GM13976 (cell line): ENCODE measurements at places on chromosomes 2 and 18.

DNA sequence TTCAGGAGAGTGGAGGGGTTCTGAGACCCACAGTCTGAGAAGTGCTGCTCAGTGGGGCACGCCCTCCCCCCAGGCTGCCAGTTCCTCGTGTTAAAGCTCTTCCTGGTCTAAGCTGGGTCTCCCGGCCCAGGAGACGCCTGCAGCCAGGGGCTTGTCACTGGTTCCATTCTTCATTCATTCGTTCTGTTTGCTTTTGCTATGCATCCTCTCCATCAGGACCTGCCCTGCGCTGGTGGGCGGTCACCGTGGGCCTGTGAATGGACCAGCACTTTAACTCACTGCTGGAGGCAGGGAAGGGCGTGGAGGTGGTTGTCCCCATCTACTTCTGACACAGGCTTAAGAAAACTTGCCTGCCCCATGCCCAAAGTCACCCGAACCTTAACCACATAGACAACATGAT lies 272.8 kb upstream of the HDAC4 start:
- DNase-seq, result no peak

DNA sequence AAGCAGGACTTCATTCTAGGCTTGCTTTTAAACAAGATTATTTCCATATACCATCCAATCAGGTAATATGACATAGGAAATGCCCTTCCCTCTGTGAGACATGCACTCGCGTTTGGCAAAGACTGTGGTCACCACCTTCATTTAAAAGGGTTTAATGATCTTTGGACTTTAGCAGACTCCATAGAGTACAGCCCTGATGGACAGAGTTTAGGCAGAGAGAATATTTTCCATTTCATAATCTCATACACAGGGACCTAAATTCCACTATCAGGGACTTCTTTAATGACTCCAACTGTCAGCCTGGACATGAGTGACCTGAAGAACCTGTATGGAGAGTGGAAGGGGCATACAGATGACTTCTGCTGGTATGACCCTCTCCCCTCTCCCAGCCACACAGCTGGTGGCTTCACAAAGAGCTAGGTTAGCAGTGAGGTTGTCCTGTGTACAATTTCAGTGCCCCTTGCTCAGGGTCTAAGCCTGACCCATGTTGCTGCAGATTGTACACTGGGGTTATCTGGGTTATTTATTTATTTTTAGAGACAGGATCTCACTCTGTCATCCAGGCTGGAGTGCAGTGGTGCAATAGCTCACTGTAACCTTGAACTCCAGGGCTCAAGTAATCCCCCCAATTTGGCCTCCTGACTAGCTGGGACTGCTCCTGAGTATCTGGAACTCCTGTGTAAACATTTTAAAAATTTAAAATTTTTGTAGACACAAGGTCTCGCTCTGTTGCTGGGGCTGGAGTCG lies 59.2 kb downstream of the PTPRM start:
- DNase-seq, result no peak

GRCh38 chr2:234496835-234497593 lies at the start of gene ARL4C:
ARL4C (minus strand) TSS chr2:234497081; CDS start chr2:234496586, 495 bp downstream.
- peak; percentile 87 for DNase-seq

- peak; percentile 70 for DNase-seq
Measured at GRCh38 chr18:2994603-2995432, 18.1 kb downstream of the LPIN2 start.

DNA sequence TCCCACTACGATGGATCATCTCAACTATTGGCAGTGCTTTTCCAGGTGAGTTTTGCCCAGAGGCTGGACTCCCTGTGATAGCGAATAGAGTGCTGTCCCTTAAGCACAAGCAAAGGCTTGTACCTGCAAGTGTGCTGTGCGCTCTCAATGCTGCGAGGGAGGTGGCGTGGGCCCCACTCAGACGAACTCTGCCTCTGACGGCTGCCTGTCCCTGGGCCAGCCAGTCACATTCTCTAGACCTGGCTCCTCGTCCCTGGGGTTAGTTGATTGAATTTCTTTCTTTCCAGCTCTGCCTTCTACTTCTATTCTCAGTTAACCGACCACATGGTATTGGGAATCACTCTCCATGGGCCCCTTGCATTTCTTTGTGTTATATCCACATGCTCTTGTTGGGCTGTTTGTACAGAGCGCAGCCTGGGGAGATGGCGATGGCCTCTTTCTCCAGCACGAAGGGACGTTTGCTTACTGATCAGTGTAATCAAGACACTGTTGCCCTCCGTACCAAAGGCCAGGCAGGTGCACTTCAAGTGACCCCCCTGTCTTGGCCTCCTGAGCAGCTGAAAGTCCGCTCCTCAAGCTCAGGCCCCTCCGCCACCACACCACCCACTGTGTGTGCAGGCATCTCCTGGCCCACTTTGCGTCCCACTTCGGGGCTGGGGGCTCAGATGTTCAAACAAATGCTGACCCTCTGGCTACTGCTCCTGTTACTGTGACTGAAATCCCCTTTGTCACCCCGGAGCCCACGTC lies 151.3 kb downstream of the ZNF236 start:
- DNase-seq, result no peak
